Germinal center (tissue), 1 donor: ENCODE measurements at places on chromosomes 12 and 14.

- DNase-seq: peak; percentile 73
Measured at GRCh38 chr14:105203057-105203531, 22.0 kb upstream of the NUDT14 start.

- DNase-seq: no peak
Measured at GRCh38 chr12:103964805-103965204, 867 bp upstream of the TDG start.

DNA sequence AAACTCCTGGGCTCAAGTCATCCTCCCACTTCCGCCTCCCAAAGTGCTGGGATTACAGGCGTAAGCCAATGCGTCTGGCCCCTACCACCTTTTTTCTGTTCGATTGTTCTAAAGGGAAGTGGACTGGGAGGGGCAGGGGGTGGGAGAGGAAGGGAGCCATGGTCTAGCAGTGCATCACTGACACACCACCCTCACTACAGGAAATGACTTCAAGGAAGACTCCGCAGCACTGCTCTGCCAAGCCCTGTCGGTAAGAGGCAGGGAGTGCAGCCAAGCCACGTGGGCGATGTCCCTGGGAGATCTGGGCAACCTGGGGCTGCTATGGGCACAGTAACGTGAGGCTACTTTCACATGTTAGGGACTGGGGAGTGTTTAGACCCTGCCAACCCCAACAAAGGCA, 18.0 kb downstream of the LRRC74A start:
- no peak for DNase-seq

GRCh38 chr12:110109037-110109836, 14.9 kb upstream of the IFT81 start:
- no peak for DNase-seq

- DNase-seq: no peak
Measured at GRCh38 chr12:132178801-132179401, 34.6 kb downstream of the NOC4L start.

DNA sequence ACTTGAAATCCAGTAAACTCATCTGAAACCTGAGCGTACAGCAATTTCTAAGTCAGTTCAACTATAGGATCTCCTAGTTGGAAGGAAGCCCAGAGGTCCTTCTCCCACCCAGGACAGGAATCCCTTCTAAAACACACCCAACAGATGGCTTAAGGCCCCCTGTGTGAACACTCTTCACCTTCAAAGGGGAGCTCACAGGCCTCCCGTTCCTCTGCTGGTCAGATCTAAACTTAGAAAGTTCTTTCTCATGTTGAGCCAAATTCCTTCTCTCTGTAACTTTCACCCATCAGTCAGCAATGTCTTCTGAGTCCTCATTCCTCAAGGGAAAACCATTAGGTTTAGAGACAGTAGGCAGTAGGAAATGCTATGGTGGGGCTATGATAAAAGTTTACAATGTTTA, 355.2 kb downstream of the PCNX1 start:
- DNase-seq: no peak

- no peak for DNase-seq
Measured at GRCh38 chr12:873954-874353, 75.5 kb downstream of the RAD52 start.

- DNase-seq: no peak
Measured at GRCh38 chr12:66976526-66976925, 292.6 kb upstream of the CAND1 start.

- DNase-seq: no peak
Measured at GRCh38 chr14:23437133-23438100, 2.0 kb upstream of the MYH7 start.

- DNase-seq: no peak
Measured at GRCh38 chr14:99284254-99285004, 12.4 kb upstream of the BCL11B start.

DNA sequence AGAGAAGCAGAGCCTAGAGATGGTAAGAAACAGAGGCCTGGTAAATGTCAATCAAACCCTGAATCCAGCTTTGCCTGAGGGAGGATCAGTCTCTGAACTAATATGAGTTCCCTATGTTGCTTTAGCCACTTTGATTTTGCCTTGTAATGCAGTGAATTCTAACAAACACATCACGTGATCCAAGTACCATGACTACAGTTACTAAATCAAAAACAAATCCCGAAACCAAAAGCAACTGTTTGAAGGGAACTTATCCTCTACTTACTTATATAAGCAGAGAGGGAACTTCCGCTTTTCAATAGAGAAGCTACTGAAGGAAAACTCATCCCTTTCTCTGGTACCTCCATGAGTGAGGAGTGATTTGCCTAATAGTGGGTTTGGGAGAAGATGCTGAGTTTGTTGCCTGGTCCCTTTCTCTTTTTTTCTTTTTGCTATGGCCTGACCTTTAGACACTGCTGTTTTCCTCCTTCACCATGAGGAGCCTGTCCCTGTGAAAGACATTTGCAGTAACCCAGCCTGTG, 7.7 kb upstream of the PPTC7 start:
- DNase-seq: peak; percentile 63

- DNase-seq: no peak
Measured at GRCh38 chr12:114395755-114396152, 10.2 kb downstream of the TBX5 start.

GRCh38 chr12:104358353-104359003, 54.9 kb downstream of the EID3 start:
- peak; percentile 88 for DNase-seq

GRCh38 chr12:104319918-104320626, 16.5 kb downstream of the EID3 start:
- no peak for DNase-seq

DNA sequence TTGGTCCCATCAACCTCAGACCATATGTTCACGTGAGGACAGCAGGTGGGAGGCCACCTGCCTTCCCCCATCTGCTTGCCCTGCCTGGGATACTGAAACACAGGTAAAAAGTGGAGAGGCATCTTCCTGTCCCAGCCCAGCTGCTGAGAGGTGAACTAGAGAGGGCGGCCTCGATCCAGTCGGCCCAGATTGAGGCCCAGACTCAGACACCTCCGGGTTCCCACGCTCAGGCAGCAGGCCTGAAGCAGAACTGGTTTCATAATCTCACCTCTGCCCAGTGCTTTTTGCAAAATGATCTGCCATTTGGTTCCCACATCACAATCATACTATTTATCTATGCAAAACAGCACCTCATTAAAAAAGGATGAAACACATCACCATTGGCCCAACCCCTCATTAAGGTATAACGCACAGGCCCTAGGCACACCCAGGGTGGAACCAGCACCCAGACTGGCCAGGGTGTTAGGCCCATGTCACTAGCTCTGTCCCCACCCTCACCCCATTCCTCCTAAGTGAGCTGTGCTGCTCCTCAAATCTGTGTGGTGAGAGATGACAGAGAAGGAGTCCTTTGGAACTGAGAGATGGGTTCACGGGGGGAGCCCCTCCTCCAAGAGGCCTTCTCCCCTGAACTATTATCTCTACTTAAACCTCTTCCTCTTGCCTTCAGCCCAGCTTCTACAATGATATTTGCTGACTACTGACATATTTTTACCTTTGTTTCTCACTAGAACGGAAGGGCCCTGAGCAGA, 81.1 kb downstream of the ZFP36L1 start:
- DNase-seq: no peak

GRCh38 chr12:122182887-122183587, at the start of gene LRRC43:
LRRC43 (plus strand) TSS chr12:122183123; CDS start chr12:122183145, 22 bp downstream.
- DNase-seq: peak; percentile 66

- no peak for DNase-seq
Measured at GRCh38 chr12:50562520-50563433, 58.0 kb downstream of the DIP2B start.

DNA sequence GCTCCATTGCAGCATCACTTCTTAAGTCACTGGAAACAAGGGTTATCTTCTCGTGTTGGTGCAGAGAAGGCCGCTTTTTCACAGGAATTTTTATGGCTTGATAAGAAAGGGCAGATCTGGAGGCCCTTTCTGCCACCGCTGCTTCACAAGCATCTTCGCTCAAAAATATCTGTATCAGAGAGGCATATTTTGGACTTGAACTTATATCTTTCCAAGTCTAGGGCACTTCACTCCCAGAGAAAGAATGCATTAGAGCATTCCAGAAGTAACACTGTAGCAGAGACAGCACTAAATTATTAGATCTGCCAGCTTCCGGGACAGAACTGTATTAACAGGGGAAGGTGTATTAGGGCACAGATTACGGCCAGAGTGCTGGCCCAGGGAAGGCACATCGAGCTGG, 151.7 kb upstream of the AMIGO2 start:
- DNase-seq: no peak

DNA sequence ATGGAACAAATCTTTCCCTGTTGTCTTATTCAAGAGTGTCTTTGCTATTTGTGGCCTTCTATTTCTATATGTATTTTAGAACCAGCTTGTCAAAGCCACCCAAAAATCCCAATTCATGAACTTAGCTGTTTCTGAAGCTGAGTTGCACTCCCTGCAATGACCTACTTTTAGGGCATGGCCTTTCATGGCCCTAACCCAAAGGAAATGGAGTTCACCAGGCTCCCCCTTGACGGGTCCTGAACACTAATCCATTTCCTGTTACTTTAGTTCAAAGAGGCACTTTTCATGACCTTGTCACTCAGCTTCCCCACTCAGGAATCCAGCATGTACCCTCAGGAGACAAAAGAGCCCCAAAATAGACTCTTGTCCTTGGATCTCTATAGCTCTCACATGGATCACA, 7.6 kb downstream of the TMED8 start:
- no peak for DNase-seq

DNA sequence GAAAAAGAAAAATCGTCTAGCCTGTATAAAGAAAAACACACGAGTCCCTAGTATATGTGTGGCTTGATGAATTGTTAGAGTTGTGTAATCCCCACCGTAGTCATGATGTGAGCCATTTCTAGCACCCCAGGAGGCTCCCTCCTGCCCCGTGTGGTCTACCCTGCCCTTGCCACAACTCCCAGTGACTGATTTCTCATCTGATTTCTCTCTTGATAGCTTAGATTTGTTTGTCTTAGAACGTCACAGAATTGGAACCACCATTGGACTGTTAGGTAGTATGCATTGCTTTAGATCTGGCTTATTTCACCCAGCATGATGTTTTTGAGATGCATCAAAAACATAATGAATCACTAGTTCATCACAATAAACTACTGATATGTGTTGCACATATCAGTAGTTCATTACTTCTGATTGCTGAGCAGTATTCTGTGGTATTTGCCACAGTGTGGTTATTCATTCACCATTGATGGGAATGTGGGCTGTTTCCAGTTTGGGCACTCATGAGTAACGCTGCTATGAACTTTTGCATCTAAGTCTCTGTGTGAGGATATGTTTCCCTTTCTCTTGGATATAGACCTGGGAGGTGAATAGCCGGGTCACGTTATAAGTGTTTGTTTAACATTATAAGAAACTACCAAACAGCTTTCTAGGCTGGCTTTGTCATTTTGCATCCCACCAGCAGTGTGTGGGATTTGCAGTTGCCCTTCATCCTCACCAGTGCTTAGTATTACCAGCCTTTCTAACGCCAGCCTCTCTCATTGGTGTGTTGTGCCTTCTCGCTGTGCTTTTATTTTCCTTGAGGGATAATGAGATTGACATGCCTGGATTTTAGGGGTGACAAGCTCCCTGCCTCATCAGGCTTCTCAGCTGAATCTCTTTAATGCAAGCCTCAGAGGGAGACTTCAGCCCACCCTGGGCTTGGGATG, 31.9 kb upstream of the NCOR2 start:
- DNase-seq: no peak

DNA sequence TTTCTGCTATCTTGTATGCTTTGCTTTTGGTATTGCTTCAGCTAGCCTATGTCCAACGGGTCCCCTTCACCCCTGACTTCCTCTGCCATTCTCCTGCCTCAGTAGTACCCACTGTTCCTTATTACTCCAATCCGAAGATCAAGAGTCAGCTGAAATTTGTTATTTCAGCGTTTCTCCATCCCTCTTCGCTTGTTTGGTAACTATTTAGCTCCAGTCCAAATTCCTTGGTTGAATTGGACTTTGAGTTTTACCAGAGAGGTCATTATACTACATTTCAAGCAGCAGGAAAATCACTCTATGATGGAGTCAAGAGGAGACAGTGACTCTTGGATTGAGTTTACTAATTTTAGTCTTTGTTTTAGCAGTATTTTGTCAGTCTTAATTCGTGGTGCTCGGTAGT, 4.5 kb downstream of the ETFBKMT start:
- DNase-seq: no peak

DNA sequence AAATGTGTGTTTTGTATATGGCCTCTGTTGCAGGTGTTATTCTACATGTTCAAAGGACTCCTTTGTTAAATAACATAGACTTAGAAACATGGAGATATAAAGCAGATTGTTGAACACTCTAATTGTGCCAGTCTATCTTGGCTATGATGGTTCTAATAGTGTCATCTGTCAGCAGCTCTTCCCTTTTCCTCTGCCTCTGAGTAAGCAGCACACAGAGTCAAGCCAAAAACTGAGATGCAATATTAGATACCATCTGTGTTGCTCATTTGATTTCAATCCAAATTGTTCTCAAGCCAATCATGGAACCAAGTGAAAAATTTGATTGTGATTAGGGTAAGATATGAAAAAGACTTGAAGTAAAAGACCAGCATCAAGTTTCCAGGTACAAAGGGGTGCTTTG, 871.1 kb upstream of the MGAT4C start:
- DNase-seq: no peak

DNA sequence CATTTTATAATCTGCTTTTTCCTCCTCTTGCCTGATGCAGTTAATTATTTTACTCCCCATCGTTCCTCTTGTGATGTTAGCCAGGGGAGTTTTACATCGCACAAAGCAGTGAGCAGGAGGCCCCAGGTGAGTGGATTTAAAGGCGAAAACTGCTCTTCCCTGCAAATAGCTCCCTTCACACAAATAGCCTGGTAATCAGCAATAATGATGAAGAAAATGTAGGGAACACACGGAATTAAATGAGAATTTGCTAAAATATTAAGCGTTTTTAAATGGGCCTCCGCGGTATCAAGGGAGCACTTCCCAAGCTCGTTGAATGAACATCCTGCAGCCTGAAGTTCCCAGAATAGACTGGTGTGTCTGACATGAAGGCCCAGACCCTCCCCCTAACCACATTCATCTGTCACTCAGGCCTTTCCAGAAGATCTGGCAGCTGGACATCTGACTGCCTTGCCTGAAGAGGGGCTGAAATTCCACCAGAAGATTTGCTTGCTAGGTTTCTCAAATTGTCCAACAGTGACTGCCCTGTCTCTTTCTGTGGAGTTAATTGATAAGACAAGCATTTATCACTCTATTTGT, 127.2 kb downstream of the CCDC60 start:
- DNase-seq: no peak

- no peak for DNase-seq
Measured at GRCh38 chr12:41013881-41014642, 174.1 kb upstream of the PDZRN4 start.

GRCh38 chr12:48828293-48828692, 10.0 kb downstream of the CACNB3 start:
- no peak for DNase-seq

- no peak for DNase-seq
Measured at GRCh38 chr12:30622509-30622908, 73.2 kb downstream of the IPO8 start.

- DNase-seq: no peak
Measured at GRCh38 chr14:26596543-26597061, 1.2 kb downstream of the NOVA1 start.

- DNase-seq: no peak
Measured at GRCh38 chr14:32679927-32680612, 258.6 kb upstream of the NPAS3 start.
